ENCODE measurements at places on chromosomes 3 and 15. TPM values are rescaled to one million over a fixed set of nuclear protein-coding genes. Genes with fewer than 3 reads are reported as not detected.

DNA sequence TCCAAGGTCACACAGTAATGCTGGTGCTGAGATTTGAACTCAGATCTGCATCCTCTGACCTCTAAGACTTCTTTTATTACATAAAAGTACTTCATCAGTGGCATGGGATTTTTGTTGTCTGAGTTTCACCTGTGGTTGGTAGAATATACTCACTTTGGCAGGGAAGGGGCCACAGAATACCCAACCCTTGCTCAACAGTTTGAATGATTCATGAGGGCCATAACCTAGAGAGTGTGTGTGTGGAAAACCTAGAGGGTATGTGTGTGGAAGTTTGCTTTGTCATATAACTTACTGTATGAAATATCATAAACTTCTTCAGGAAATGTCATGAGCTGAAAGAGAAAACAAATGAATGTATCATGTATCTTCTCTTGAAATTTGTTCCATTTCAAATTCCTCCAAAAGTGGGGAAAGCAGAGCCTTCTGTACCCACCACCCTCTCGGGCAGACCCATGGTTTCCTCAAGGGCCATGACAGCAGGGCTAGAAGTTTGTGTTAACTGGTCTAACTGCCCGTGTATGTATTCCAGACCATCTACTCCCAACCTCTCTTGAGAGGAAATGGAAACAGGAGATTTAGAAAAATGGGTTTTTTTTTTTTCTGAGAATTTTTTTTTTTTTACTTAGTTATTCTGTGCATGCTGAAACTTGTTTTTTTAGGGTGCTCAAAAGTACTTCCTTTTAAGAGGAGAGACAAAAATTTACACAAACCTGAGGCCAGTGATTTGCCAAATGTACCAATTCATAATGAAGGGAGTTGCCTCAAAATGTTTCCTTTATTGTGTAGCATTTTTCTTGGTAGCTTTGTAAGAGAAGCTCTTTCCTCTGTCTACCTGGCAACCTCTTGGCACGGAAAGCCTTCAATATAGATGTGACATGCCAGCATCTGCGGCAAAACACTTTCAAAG is 127.0 kb downstream of the TPRG1 start:
- no peak for DNase-seq

The DNAH12 gene
- total RNA-seq: under 0.01 TPM

DNA sequence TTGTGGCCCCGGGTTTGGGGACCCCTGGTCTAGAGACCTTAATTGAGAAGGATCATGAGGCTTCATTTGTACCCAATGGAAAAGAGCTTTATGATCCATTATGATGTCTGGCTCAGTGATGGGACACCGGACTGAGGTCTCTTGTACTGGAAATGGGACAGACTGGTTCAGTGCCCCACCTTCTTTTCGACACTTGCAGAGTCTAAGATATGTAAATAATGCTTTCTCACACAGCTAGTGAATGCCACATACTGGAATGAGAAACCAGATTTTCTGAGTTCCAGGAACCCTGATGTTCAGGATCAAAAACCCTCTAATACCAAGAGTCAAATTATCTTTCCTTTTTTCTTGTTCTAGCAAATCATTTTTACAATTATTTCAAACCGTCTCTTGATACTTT is 116.3 kb upstream of the ARPP21 start:
- no peak for DNase-seq

GRCh38 chr15:33370623-33371020 is 59.9 kb downstream of the RYR3 start:
- DNase-seq: no peak

The GRAMD1C gene
- 65.7 TPM for total RNA-seq

The DNASE1L3 gene
- 1.7 TPM for total RNA-seq

The ARGFX gene
- not detected for total RNA-seq

DNA sequence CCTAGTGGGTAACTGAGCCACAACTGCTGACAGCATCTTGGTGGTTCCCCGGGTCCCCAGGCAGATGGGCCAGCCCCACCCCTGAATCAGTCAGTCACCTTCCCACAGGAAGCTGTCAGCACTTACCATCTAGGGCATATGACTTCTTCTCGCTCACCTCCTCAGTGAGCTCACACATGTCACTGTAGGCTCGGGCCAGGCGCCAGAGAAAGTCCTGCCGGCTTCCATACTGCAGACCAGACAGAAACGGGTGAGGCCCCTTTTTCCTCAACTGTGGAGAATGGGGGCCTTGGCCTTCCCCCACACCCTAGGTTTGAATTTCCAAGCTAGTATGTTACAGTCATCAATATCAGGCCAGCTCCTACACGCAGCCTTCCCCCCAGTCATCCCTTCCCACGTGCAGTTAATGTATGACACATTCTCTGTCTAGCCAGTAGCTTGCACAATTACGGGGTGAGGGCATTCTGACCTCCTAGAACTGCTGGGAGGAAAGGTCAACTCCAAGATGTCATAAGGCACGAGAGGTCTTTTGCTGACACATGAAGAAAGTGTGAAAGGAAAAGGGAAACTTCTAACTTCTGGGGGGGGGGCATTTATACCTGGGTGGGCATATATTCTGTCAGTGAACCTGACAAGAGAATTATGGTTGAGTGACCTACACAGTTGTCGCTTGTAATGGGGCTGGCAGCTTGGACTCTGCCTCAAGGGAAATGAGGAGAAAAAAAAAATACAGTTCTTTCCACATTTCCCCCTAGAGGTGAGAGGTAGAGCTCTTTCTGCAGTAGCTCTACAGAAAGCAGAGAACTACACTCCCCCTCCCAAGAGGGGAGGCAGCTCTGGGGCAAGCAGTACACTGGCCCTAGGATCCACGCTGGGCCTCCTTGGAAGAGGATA is 10.9 kb downstream of the RMDN3 start:
- no peak for DNase-seq

- DNase-seq: no peak
Observed at GRCh38 chr3:111241960-111242359, 170.3 kb downstream of the NECTIN3 start.

- DNase-seq: no peak
Observed at GRCh38 chr15:25879438-25879837, 16.3 kb upstream of the ATP10A start.

GRCh38 chr3:126923423-126923822 is 59.5 kb upstream of the PLXNA1 start:
- no peak for DNase-seq

DNA sequence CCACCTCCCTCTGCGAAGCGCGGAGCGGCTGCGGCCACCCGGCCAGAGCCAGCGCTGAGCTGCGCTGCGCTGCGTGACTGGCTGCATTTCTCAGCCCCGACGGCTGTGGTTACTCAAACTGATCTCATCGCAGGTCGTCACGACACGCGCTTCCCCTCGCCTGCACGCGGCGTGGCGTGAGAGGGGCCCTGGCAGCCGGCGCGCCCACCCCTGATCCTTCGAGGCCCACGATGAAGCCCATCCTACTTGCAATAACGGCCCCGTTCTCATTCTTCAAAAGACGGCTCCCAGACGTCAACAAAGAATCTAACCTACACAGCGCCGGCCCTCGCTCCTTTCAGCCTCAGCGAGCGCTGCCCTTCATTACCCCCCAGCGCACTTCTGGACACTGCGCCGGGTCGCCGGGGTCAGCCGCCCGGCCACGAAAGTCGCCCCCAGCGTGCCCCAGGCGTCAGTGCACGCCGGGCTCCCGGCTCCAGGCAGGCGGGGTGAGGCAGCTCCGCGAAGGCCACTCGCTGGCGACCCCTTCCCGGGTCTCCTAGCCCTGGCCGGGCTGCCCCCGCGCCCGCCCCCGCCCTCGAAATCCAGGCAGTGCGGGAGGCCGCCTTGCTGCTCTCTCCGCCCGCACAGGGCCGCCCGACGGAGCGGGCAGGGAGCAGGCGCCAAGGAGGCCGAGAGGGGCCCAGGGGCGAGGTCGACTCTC is 9.9 kb upstream of the LEKR1 start:
- peak; percentile 70 for DNase-seq

The U2SURP gene
- 52.8 TPM for total RNA-seq

DNA sequence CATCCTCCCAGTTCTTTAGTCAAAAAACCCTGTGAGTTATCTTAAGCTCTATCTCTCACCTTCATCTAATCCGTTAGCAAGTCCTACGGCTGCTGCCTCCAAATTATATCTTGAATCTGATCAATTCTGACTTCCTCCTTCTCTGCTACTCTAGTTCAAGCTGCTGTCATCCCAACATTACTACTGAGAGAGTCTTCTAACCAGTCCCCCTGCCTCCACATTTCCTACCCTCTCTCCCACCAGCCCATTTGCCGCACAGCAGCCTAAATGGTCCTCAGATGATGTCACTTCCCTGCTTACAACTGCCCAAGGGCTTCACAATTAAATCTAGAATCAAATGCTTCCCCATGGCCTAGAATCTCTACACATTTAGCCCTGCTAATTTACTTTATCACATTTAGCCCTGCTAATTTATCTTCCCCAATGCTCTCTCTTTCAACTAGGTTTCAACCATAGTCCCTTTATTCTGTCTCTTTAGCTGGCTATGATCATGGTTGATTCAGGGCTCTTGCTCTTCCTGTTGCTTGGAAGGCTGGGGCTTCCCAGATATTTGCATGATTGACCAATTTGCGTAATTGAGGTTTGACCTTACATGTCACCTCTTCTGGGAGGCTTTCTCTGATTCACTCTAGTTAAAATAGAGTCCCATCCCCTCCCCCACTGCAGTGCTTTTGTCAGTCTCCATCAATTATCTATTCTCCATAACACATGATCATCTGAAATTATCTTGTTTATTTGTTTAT is 11.0 kb upstream of the ARL14 start:
- no peak for DNase-seq

- DNase-seq: no peak
Observed at GRCh38 chr15:41968701-41969100, 3.7 kb downstream of the EHD4 start.

GRCh38 chr3:58234516-58234931 is 3.1 kb upstream of the ABHD6 start:
- no peak for DNase-seq

DNA sequence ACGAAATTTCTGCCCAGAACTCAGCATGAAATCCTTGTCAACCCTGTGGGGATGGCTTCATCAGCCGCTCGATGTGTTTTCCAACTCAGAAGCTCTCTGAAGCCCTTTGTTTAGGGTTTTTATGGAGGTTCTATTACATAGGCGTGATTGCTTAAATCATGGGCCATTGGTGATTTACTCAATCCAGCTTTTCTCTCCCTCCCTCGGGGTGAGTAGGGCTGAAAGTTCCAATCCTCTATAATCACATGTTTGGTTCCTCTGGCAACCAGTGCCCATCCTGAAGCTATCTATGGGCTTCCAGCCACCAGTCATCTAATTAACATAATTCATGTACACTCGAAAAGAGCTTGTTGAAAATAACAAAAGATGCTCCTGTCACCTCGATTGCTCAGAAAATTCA is 51.6 kb downstream of the GATM start:
- no peak for DNase-seq

- DNase-seq: no peak
Observed at GRCh38 chr3:19970327-19970726, 23.4 kb downstream of the RAB5A start.

DNA sequence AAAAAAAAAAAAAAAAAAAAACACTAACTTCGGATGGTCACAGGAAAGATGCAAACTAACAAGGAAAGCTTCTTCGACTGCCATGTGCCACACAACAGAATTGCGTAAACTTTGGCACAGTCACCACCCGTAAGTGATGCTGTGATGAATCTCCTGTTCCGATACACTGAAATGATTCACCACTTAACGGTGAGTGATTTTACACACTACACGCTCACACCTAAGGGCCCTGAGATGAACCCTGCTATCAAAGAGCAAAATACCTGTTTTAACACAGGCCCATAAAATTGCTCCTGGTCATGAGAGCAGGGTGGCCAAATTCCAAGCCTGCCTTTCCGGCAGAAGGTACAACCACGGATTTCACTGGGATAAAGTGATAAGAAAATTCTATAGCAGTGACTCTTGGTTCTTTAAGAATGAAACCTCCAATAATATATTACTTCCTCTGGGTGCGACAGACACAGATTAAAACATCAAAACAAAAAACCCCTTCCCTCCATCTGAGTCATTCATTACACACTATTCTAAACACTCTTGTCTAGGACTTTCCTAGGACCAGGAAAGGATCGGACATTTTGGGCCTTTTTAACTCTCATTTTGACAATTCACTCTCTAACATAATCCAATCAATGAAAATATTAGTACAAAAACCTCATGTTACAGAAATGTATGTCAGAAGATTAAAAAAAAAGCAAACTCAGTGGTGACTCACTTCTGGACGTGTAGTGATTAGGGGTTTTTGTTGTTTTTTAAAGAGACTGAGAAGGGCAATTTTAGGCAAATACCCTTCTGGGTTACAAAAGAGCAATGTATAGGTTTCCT is 28.3 kb downstream of the LRIG1 start:
- peak; percentile 82 for DNase-seq

- DNase-seq: no peak
Observed at GRCh38 chr15:69978603-69979002, 119.1 kb downstream of the TLE3 start.

GRCh38 chr3:154151969-154152368 is 30.8 kb downstream of the ARHGEF26 start:
- no peak for DNase-seq

Data from dermis blood vessel endothelial cell (primary cell).